GF-D8 (cell line): ENCODE measurements at places on chromosomes 11 and 22.

DNA sequence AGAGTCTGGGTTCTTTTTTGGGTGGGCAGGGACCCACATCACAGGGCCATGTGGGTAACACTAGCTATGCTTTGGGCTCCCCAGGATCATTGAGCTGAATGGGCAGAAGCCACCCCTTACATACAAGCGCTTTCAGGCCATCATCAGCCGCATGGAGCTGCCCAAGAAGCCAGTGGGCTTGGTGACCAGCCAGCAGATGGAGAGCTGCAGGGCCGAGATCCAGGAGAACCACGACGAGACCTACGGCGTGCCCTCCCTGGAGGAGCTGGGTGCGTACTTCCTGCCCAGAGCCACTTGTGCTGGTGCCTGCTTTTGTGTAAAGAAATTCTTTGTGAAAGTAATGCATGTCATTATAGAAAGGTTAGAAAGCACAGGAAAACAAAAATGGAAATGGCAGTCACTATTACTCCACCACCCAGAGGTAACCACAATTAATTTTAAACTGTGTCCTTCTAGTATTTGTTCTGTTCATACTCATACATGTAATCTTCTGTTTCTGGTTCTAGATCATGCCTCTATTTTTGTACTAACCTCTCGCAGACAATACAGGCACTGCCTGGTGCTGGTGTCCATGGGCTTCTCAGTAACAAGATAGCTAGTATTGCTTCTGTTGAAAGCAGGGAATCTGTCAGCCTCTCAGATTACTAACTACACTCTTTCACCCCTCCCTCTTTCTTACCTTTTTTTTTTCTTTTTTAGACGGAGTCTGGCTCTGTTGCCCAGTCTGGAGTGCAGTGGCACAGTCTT, 13.7 kb downstream of the CRY2 start:
- no peak for DNase-seq

DNA sequence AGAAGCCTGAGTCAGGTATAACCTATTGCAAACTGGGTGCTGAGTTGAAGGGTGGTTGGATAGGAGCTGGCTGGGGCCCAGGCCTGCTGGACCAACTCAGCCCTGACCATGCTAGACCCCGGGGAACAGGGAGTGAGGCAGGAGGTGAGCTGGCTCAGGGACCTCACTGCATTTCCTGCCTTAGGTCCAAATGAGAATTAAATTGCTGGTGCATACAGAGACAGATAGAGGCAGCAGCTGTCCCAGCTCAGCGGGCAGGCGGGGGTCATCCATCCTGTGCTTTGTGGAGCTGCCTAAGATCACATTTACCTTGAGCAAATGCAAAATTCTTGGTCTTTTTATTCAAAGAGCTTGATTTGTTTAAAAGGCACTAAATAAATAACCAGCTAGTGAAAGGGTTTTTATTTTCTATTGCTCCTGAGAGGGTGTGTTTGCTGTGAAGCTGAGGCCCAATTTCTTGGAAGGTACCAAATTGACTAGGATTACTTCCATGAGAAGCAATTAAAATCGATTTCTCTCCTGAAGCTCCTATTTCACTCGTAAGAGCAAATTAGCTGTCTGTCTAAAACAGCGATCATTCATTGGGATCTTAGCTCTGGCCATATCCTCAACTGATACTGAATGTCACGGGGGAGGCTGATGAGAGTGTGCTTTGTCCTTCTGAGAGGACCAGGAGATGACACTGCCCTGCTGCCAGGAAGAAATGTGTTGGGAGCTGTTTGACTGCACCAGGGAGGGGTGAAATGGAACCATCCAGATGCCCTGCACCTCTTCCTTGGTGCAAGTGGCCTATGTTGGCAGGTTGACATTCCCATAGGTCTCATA, 24.9 kb downstream of the USH1C start:
- DNase-seq: no peak

GRCh38 chr11:80727315-80727714, 1286.5 kb upstream of the TENM4 start:
- no peak for DNase-seq

DNA sequence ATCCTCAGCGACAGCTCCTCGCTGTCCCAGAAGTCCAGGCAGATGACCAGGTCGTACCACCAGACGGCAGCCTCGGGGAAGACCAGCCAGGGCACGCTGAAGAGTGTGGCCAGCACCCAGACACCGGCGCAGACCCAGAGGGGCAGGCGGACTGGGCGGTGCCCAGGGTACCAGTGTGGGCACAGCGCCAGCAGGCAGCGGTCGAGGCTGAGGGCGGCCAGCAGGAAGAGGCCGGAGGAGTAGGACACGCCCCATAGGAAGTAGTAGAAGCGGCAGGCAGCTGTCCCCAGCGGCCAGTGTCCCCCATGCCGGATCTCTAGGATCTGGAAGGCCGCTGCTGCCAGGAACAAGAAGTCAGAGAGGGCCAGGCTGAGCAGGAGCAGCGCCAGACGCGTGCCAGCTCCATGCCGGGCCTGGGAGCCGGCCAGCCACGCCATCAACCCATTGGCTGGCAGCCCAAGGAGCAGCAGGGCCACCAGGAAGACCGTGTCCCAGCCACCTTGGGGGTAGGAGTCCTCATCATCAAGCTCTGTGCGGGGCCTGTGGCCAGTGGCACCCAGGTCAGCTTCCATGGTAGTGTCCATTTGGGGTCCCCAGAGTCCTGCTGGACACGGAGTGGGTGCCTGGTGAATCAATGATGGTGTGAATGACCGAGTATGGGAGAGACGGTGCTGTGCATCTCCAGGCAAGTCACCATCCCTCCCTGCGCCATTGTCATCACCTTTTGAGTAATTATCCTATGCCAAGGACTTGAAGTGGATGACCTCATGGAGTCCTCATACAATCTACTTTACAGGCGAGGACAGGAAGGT, at the start of gene GPR152:
GPR152 (minus strand) TSS at position 589 of the 812 bp plus-strand sequence; CDS start at position 584, 5 bp downstream.
- DNase-seq: no peak

GRCh38 chr22:21450858-21451353, 16.3 kb upstream of the TMEM191C start:
- DNase-seq: no peak
